Thyroid gland (tissue), 4 donors: ENCODE measurements at places on chromosomes 11 and 22. TPM values are rescaled to one million over a fixed set of nuclear protein-coding genes. Genes with fewer than 3 reads are reported as not detected.

GRCh38 chr22:33000342-33001280, 57.6 kb downstream of the SYN3 start:
- DNase-seq: peak; percentile 48

SLC16A8 gene
- 0.88 TPM for total RNA-seq

- DNase-seq: peak; percentile 16
Observed at GRCh38 chr11:83819931-83820549, 533.9 kb upstream of the CCDC90B start.

DNA sequence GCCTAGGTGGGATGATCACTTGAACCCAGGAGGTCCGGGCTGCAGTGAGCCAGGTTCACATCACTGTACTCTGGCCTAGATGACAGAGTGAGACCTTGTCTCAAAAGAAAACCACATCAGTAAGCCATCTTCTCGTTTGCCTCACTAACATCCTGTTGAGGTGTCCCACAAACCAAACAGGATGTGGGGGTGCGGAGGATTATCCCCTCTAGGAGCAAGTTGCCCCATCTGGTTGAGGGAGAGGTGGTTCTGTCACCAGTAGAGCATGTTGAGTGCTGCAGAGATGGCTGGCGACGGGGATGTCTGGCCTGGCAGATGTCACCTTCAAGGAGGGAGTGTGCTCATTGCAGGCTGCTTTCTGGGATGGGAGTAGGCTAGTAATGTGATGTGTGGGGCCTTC, 72.4 kb downstream of the ZNRF3 start:
- DNase-seq: no peak

- no peak for DNase-seq
Observed at GRCh38 chr22:25902402-25902801, 160.4 kb downstream of the MYO18B start.

DNA sequence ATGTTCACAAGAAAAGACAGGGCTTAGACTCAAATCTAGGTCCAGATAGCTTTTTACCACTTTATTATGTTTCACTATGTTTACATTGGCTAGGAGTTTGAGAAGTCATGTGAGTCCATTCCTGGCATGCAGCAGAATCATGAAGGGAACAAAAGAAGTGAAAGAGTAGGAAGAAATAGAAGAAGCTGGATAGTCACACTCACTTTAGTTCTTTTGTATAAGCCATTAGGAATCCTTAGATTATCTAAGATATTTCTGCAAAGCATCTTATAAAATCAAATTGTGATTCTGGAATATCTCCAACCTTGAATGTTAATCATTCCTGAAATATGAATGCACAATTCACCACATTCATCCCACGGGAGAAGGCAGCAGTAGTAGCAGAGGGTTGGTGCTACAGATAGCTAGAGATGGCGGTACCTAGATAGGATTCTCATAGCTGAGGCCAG, 31.9 kb downstream of the MAML2 start:
- no peak for DNase-seq
